Dermis blood vessel endothelial cell (primary cell): ENCODE measurements at places on chromosomes 6 and 20. TPM values are rescaled to one million over a fixed set of nuclear protein-coding genes. Genes with fewer than 3 reads are reported as not detected.
A peak's percentile ranks its signal among the peaks of the same experiment; 100 is the strongest.

Gene PAX1
- total RNA-seq: not detected in 2 replicates

Gene GJA10
- total RNA-seq: not detected in 2 replicates

DNA sequence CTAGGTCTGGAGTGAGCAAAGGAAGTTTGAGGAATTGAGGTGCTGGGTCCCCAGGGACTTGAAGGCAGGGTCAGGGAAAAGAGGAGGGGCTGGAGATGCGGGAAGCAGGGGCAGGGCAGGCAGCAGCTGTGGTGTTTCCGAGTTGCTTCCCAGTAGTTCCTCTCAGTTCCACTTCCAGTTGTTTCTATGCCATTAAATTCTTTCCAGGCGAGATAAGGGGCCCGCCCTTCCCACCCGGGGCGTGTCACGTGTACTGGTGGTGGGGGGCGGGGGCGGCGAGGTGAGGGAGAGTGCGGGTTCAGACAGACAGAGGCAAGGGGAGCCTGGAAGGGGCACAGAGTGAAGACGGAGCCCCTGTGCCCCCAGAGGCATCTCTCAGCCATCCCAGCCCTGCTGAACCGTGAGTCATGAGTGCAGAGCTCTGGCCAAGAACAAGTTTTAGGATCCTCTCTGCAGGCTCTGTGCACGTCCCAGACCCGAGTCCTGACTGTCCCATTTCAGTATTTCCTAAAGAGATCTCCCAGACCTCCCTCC, 977 bp downstream of the TNXB start:
- no peak for DNase-seq

Gene HCRTR2
- total RNA-seq: not detected in 2 replicates

- no peak for DNase-seq
Measured at GRCh38 chr6:31172973-31173384, 2.5 kb upstream of the POU5F1 start.

GRCh38 chr6:56766806-56767178, 124.1 kb upstream of the DST start:
- peak; percentile 41 for DNase-seq

Gene TINAG
- total RNA-seq: not detected in 2 replicates

Gene DLK2
- total RNA-seq: 0.60 and 0.68 TPM in 2 replicates

Gene ZNF311
- 0.17 and 0.28 TPM in 2 replicates for total RNA-seq

- DNase-seq: no peak
Measured at GRCh38 chr20:37521061-37521771, at the start of gene NNAT. TSS of gene NNAT (plus strand) at chr20:37521250. CDS start at chr20:37521332, 82 bp downstream.

GRCh38 chr6:107110200-107110599, 5.1 kb downstream of the BEND3 start:
- DNase-seq: no peak

GRCh38 chr6:151009576-151009975, 144.1 kb downstream of the MTHFD1L start:
- no peak for DNase-seq

Gene KCNK15
- 0.05 and 0.17 TPM in 2 replicates for total RNA-seq

DNA sequence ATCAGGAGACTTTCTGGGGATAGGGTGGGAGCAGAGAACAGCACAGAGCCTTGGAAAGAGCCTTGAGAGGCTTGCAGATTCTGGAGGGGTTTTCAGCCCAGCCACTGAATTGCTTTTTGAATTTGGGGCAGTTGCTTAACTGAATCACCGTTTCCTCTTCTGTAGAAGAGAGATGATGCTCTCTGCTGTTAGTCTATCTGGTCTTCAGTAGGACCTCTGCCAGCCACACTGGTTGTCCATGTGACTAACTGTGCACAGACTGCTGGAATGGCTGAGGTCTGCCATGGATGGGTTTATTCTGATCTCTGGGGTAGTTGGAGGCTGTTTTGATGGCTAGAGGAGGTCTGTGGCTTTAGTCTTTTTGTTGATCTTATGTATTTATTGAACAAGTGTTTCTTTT, 21.4 kb upstream of the PRDM1 start:
- no peak for DNase-seq

Gene PRL
- total RNA-seq: not detected in 2 replicates

GRCh38 chr6:50116390-50116789, 66.7 kb upstream of the DEFB112 start:
- DNase-seq: no peak

- DNase-seq: peak; percentile 98
Measured at GRCh38 chr6:148364056-148364824, 21.6 kb downstream of the SASH1 start.

Gene OPN5
- not detected in 2 replicates for total RNA-seq

DNA sequence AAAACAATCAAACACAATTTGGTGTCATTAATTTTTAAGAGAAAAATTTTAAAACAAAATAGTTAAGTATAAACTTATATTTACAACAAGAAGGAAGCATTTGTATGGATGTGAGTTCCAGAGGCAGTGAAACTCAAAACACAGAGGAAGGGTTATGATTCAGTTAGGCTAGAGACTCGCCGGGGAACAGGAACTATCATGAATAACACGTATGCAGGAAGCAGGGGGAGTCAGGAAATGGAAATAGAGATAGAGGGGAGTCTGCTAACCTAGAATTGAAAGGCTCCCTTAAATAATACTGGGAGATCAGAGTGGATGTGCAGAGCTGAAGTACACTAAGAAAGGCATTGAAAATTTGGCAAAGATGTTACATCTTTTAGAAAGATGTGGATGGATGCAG, 14.2 kb upstream of the HLA-DRB1 start:
- no peak for DNase-seq

GRCh38 chr20:38874460-38875174, 51.6 kb upstream of the FAM83D start:
- DNase-seq: peak; percentile 64

Gene MEI4
- total RNA-seq: under 0.01 TPM in 1 of 2 replicates, not detected in the other

DNA sequence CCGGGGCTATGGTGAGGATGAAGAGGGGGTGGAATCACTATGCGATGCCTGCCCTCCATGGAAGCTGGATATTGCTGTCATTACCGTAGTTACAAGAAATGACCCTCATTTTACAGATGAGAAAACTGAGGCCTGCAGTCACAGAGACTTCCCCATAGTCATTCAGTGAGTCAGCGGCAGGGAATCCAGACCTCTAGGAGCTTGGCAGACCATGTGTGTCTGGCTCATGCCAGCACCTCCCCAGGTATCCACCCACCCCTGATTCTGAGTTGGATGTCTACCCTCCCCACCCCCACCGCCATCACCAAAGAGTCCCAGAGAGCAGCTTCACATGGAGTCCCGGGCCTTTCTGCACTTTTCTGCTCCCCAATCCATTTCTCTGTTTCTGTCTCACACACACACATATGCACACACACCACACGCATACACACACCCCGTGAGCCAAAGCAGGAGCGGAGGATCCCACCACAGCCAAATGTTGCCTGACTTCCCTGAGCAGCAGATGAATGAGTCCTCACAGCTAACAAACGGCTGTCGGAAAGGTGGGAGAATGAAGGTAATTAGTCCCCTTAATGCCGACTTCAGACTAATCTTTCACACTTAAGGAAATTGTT, 24.8 kb downstream of the CDH22 start:
- DNase-seq: no peak

Gene GHRH
- not detected in 2 replicates for total RNA-seq

GRCh38 chr6:33812669-33813068, 8.9 kb upstream of the MLN start:
- peak; percentile 78 for DNase-seq

- no peak for DNase-seq
Measured at GRCh38 chr6:19087296-19087695, 700.1 kb downstream of the RNF144B start.

DNA sequence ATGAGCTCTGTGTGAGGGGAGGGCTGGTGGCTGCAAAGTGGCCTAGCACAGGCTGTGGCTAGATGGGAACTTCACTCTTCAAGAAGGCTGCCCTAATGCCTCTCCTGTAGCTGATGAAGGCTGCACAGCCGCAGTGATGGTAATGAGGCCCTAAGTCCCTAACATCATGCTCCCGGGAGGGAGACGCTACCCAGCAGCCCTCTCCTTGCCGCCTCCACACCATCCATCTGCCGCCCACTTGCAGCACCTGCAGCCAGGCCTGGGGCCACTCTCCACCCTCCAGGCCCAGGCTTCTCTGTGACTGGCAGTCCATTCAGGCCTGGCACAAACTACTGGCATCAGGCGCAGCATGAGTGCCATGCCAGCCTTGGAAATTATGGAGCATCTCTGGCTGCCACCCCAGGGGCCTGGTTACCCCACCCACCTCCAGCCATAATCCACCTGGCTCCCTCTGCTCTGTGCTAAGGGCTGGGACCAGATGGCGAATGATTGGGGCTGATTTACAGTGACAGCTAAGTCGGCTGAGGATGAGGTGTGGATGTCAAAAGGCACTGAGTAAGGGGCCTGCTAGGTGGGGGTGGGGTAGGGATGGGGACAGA, 284.2 kb downstream of the LRFN2 start:
- DNase-seq: no peak

DNA sequence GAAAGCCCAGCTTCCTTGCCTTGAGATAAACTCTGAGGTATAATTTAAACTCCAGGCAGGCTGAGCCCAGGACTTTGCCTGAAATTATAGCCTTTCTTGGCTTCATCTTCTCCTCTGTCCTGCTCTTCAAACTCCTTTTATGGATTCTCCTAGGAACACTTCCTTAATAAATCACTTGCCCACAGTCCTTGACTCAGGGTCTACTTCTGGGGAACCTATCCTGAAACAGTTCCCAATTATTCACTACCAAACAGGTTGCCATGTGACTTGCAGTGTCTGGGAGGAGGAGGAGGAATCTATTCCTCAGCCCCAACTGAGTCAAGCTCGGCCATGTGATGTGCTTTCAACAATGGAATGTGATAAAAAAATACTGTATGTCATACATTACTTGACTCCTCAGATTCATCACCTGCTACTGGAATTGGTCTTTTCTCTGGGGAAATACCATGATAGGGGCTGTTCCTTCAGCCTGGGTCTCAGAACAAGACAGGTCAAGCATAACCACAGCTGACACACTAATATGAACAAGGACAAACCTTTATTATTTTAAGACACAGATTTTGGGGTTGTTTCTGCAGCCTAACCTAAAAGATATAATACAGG, 20.5 kb upstream of the CDKN1A start:
- peak; percentile 25 for DNase-seq

DNA sequence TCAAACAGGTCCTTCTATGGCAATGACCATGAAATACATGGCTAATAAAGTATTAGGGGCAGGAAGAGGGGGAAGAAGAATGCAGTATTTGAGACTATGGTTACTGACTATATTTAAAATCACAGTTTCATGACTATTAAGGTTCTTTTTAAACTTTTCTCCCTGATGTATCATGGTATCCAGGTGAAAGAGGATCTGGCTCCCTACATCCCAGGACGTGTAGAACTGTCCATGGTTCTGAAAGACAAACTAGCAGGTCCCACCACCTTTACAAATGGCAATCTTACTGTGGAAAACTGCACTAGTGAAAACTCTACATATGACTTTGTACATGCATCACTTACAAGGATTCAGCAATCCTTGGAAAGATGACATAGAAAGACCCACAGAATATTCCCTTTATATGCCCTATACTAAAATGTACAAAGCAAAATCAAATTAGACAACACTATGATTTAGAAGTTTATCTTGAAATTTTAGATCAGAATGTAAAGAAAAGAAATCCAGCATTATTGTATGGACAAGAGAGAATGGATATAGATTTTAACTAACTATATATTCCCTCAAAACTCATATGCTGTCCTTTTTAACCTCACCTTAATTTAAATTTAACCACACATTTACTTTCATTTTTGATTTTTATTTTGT, 33.5 kb downstream of the RPP21 start:
- DNase-seq: peak; percentile 30

DNA sequence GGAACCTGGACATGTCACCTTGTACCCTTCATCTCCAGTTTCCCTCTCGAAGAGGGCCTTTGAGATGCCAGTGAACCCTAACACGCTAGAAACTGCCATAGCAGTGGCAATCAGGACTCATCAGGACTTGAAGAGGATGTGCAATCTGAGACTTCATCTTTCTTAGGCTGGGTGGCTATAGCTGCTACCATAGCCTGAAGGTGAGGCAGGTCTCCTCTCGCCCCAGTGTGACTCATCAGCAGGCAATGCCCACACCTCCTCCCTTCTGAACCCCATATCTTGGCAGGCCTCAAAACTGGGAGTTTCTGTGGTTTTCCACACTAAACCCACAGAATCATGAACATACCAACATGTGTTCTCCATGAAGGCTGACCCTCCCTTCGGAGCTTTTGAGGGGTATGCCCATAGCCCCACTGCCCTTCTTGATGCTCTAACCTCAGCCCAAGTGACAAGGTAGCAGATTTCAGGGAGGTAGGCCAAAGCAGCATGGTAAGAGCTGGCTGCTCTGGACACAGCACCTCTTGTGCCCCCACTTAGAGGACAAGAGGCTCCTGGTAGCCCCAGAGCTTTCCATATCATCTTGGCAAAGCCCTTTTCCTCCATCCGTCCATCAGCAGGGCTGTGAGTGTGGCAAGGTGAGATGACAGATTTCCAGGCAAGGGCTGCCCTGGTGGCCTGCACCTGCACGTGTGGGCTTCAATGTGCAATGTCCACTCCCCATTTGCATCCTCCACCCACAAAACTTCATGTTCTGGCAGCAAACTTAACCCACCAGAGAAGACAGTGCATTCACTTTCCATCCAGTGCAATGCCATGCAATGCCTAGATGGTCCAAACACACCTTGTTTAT, 2.6 kb downstream of the BLCAP start:
- DNase-seq: no peak

Gene AKAP12
- total RNA-seq: 647 and 699 TPM in 2 replicates

GRCh38 chr6:35023091-35024000, 117.8 kb downstream of the TCP11 start:
- no peak for DNase-seq

Gene SCRT2
- not detected in 2 replicates for total RNA-seq

Gene COL21A1
- total RNA-seq: 0.05 and 0.34 TPM in 2 replicates

GRCh38 chr6:155530219-155530834, 74.7 kb upstream of the NOX3 start:
- DNase-seq: peak; percentile 80

GRCh38 chr20:16861708-16862107, 113.5 kb downstream of the OTOR start:
- DNase-seq: no peak

Gene NFATC2
- 4.8 and 8.8 TPM in 2 replicates for total RNA-seq

Gene RPS21
- 226 and 1,095 TPM in 2 replicates for total RNA-seq

Gene SLC17A3
- 0.17 and 0.28 TPM in 2 replicates for total RNA-seq

DNA sequence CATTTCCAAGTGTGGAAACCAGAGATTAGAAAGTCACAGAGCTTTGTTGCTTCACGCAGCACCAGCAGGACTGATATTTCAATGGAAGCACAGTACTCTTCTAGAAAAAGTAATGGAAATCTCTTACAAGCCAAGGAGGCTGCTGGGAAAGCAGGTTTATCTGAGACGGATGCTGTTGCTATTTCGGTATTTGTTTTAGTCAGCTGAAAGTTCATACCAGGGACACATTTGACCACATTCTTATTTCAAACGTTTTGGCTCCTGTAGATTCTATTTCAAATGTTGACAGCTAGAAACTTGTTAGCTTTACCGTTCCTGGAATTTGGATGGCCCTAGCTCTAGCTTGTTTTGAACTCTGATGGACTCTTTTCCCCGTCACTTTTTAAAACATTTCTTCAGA, 3.7 kb upstream of the TMEM242 start:
- no peak for DNase-seq

DNA sequence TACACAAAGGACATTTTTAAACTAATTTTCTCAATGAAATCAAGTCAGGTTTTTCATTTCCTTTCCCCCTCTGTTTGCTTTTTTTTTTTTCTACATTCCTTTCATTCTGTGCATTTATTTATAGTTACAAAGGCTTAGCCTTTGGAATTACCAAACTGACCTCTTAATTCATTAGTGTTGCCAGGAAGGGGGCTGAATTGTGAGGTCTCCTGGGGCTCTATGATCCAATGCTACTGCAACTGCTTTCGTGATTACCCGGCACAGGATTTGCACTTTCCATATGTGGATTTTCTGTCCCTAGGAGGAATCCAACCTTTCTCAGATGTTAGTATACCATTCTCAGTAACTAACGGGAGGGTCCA, 35.3 kb downstream of the NEDD9 start:
- DNase-seq: no peak

Gene GRM1
- 0.05 TPM in 1 of 2 replicates, not detected in the other for total RNA-seq

Gene SNRPB
- 260 and 270 TPM in 2 replicates for total RNA-seq
